ENCODE measurements at places on chromosomes 1 and 21. TPM values are rescaled to one million over a fixed set of nuclear protein-coding genes. Genes with fewer than 3 reads are reported as not detected.

OVAAL gene
- not detected for total RNA-seq

GPR37L1 gene
- not detected for total RNA-seq

GRCh38 chr1:14479865-14480264, 118.6 kb upstream of the KAZN start:
- DNase-seq, result peak; percentile 86

DNA sequence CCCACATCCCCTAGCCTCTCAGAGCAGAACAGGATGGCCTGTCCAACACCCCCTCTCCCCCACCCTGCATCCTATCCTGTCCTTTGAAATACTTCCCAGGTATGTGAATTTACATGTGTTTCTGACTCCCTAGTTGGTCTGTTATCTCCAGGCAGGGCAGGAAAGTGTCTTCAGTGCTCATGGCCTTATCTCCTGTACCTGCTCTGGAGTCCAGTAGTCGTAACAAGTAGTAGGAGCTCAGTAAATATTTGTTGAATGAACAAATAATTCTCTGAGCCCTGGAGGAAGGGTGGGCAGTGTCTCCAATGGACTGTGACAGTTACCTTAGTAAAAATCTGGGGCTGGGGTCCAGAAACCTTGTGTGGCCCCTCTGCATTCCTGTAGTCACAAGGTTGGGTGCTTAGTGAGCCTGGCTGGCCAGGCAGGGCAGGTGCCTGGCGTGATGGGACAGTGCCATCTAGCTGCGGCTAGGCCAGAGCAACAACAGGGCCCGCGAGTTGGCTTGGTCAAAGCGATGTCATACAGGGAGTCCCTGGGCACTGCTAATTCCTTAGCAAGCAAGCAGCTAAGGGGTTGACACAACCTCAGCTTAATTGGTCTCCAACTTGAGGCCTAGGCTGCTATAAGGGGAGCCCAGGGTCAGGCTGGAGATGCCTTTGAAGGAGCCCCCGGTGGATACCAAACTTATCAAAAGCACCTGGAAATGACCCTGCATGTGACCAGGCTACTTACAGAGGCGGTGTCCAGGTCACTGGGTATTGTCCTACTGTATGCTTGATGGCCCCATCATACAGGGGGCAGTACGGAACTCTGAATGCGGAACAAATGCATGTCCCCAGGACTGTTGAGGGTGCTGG, 89.0 kb upstream of the PPM1J start:
- peak; percentile 88 for DNase-seq

- no peak for DNase-seq
These were observed 99.0 kb upstream of the PLXNA2 start for GRCh38 chr1:208343226-208343625.
